GM19239 (cell line): ENCODE measurements at places on chromosomes 16 and 17.

- no peak for DNase-seq
Observed at GRCh38 chr16:81945665-81946064, 65.6 kb downstream of the SDR42E1 start.

- DNase-seq = no peak
Observed at GRCh38 chr16:12110361-12111107, 134.0 kb downstream of the SNX29 start.

- DNase-seq = no peak
Observed at GRCh38 chr16:7440886-7441400, 108.3 kb downstream of the RBFOX1 start.

GRCh38 chr17:7711051-7711755 is 6.2 kb downstream of the EFNB3 start:
- no peak for DNase-seq

DNA sequence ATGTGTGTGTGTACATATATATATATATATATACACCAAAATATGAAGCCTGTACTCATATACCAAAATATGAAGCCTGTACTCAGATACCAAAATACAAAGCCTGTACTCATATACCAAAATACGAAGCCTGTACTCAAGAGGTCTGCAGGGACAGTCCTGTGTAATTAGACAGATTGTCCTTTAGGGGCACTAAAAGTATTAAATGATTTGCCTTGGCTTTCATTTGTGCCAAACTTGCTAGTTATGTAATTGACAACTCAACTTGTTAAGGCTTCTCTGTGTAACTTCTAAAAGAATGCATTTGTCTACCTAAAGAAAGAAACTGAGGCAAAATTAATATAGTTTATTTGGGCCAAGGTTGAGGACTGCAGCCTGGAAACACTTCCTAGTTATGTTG is 30.8 kb upstream of the DHX40 start:
- no peak for DNase-seq

GRCh38 chr17:45976755-45977505 is 22.1 kb upstream of the STH start:
- no peak for DNase-seq

- no peak for DNase-seq
Observed at GRCh38 chr16:76278086-76278485, 885 bp downstream of the CNTNAP4 start.
